ENCODE measurements at places on chromosomes 13 and 19.

- no peak for DNase-seq
Measured at GRCh38 chr19:7927605-7928333, 1.8 kb upstream of the CTXN1 start.

DNA sequence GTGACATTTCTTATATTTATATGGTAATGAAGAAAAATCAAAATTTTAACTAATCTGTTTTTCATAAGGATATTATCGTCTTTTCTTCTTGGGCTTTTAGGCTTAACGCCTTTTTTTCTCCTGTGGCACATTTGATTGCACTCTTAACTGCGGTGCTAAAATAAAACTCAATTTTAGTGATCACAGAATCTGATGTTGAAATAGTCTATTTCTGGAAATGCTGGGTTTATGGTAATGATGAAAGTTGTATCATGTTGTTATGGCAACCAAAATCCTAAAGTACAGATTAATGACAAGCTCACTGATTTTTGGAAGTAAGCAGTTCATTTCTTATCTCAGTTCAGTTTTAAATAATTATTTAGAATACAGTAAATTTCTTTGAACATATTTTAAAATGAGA lies 85.3 kb downstream of the COG6 start:
- DNase-seq: no peak

GRCh38 chr13:40438999-40439797 lies 227.2 kb downstream of the FOXO1 start:
- DNase-seq: no peak

DNA sequence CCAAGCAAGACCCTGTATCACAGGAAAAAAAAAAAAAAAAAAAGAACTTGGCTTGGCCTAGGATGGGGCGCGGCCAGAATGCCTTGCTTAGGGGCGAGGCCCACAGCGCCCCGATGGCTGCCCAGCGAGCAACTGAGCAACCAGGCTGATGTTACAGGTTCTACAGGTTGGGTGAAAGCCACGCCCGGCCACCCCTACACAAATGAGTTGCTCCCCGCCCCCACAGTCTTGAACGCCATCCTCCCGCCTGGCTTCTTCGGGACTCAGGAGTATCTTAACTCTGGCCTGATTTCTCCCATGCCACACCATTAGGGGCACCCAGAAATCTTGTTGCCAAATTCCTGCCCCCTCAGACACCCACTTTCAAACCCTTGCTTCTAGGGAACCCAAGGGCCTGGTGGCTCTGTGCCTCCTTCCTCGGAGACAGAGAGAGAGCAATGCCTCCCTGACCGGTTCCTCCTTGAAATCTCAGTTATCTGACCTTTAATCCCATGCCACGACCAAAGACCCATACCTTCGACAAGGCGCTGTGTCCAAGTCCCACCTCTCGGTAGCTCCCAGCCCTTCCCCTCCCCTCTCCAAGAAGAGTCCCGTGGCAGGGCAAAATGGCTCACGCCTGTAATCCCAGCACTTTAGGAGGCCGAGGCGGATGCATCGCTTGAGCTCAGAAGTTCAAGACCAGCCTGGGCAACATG lies 1.1 kb upstream of the CBLC start:
- no peak for DNase-seq

GRCh38 chr19:38730731-38731589 lies 13.3 kb downstream of the CAPN12 start:
- DNase-seq: no peak

DNA sequence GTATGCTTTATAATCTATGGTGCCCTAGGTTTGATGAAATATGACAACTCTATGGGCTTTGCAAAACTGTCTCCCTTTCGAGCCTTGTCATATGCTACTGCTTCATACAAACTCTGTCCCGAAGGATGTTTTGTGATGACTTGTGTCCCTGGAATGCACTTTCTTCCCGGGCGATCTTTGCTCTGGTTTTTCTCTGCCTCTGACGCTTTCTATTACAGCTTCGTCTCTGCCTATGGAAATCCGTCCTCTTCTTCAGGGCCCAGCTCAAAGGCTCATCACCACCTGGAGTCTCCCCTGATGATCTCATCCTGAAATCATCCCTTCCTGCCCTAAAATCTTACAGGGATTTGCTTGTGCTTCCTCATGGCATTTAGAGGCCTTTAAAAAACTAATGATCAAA lies 191.5 kb upstream of the KL start:
- DNase-seq: no peak

GRCh38 chr13:30370146-30370545 lies 52.1 kb upstream of the UBE2L5 start:
- no peak for DNase-seq

- DNase-seq: no peak
Measured at GRCh38 chr19:4707322-4707721, 16.3 kb downstream of the DPP9 start.

GRCh38 chr13:98843482-98843877 lies 91.0 kb upstream of the SLC15A1 start:
- no peak for DNase-seq

DNA sequence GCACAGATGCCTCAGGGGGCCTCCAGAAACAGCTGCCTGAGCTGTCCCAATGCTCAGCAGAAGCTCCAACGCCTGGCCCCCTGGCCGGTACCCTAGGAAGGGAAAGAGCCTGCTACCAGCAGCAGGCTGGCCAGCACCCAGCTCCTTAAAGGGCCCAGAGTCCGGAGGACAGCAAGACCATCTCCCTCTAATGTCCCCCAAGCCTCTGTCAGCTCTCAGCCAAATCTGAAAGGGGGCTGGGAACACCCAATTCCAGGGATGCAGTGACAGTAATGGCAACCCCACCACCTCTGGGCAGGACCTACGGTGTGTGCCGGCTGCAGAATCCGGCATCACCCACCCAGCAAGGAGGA lies 4.2 kb downstream of the PPP6R1 start:
- no peak for DNase-seq

DNA sequence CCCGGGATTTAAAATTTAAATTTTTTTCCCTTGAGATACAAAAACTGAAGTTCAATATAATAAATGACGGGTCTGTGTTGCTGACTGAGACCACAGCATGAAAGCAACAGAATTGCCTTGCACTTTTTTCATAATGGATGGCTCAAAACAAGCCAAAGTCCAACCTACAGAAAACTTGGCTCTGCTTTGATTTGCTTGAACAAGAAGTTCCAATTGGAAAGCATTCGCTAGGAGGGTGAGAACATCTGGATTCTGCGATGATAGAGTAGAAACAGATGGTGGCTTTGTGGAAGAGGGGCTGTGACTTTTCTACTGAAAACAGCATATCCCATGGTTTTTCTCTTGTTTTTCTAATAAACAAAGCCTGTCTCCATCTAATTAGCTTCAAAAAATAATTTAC lies 46.4 kb downstream of the THSD1 start:
- DNase-seq: no peak

- DNase-seq: no peak
Measured at GRCh38 chr19:1466461-1467214, 12.4 kb downstream of the C19orf25 start.

- DNase-seq: no peak
Measured at GRCh38 chr13:32153056-32153455, 121.5 kb downstream of the FRY start.

GRCh38 chr13:50712456-50712855 lies 131.0 kb downstream of the DLEU7 start:
- DNase-seq: no peak

DNA sequence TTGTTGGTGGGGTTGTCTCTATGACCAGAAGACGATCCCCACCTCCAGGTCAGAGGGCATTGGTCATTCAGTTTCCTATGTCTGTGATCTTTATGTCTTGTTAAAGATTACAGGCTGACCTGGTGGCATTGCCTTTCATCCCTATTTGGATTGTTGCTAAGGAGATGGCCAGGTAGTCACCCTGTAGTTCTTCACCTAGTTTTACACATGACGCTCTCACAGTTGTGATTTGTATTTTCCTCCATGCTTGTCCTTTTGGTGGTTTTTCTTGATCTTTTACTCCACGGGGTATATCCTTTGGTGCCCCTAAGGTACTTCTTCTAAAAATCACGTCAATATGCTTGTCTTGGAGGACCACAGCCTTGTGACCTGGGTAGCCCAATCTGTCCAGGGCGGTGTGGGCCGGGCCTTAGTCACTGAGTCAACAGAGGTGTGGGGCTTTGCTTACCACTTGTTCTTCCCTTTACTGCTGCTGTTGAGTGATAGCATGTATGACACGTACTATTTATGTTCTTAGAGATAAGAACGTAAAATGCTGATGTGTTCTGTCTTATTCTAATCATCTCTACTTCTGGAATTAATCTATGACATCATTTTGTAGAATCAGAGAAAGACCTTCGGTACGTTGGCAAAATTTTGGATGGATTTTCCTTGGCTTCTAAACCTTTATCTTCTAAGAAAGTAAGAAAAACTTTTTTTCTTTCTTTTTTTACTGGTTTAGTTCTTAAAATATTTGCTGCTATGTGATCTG lies 20.1 kb downstream of the GPATCH1 start:
- no peak for DNase-seq

GRCh38 chr19:50697414-50698124 lies 22.0 kb downstream of the SHANK1 start:
- no peak for DNase-seq

- peak; percentile 80 for DNase-seq
Measured at GRCh38 chr19:39845933-39846677, at the start of gene FBL. Gene FBL, minus strand, starts transcription at chr19:39846379. Its CDS starts 79 bp downstream, at chr19:39846300.

- DNase-seq: no peak
Measured at GRCh38 chr13:74450964-74451363, 316.8 kb upstream of the KLF12 start.

GRCh38 chr13:80857321-80857720 lies 516.4 kb upstream of the SPRY2 start:
- DNase-seq: no peak

DNA sequence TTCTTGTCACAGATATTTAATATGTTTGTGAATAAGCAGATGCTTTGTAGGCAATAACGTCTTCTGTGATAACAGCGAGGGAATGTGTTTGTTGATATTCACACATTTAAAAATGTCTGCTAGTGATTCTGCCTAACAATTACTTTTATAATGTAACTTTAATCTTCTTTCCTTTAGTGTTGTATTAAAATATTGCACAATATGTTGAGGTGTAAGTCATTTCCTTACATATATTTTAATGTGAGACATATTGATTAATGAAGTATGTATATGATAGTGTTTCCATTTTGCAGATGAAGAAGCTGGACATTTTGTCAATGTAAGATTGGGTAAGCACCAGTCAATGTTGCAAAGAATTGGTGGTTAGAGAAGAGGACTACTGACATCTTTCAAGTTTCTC lies 324.4 kb downstream of the SLITRK1 start:
- no peak for DNase-seq

DNA sequence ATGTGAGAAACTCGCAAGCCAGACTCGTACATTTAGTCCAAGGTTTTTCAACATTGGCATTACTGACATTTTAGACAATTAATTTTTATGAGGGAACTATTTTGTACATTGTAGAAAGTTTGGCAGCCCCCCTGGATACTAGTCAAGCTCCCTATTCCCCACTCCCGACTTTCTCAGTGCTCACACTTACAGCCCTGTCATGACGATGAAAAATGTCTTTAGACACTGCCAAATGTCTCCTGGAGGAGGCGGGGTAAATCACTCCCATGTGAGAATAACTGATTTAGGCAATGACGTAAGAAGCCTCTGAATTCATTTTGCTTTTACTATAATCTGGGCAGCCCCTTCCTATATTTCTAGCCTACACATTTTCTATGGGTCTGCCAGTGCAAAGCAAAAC lies 535.8 kb upstream of the KLHL1 start:
- DNase-seq: no peak

DNA sequence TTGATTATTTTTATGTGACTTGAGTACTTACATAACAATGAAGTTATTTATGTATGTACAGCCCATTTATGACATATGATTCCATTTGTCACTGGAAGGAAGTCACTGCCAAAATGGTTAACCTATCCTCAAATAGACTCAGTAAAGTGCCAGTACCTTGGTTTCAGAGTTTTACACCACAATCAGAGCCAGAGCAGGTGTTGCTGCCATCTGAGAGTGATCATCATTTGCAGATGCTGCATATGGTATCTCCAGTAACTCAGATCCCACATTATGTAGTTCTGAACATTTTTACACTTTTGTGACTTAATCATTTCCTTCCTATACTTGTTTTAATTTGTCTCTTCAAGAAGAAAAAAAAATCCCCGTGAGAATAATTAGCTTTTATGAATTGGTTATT lies 313.3 kb downstream of the HS6ST3 start:
- DNase-seq: no peak

DNA sequence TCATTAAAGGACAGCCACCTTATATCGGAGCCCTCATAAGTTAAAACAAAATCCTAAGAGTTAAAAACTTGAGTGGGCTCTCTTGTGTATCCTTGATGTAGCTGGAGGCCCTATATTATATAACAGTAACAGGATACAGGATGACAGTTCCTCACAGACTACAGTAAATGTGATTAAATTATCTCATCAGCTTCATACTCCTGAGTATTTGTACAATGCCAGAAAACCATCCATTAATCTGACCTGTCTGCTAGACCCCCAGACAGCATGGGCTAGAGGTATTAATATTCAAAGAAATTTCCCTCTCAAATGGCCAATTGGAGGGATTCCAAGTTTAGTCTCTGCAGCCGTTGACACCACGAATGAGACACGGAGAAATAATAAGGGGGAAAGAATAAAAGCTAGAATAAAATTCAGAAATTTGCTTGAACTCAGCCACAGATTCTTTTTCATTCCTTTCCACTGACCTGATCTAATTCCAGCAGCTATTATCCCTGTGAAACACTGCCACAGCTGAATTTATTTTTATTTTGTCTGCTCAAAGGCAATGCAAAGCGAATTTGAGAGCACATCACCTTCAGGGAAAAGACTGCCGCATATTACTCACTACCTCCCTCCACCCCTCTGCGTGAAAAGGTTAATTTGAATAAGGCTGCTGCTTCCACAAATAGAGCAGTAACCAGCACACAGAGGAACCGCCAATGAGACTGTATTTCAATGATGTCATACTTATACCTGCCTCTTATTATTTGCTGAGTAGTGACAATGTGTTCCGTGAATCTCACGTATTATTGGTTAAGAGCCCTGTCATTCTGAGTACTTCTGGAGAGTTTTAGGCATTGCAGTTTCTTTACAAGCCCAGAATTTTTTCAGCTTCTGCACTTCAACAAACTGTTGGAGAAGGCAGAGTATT lies 155.9 kb upstream of the KLF12 start:
- peak; percentile 44 for DNase-seq

- DNase-seq: no peak
Measured at GRCh38 chr13:66992719-66993118, 237.4 kb downstream of the PCDH9 start.

- DNase-seq: no peak
Measured at GRCh38 chr19:33804021-33804799, 7.5 kb downstream of the KCTD15 start.

DNA sequence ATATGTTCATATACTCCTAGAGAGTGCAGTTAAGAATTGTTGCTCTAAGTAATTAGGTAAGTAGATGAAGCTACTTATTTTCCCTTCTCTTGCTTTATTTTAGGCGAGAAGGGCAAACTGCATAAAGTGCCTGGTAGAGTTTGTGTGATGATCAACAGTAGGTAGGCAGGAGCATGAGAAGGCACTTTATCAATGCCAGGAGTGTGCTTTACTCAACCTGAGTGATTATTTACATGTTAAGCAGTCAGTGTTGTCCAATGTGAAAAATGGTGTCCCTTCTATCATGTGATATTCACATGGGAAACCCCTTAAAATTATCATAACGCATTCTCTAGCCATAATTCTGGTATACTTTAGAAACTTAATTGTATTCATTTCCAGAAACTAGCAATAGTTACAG lies 294.0 kb downstream of the ITGBL1 start:
- DNase-seq: no peak

Data from GM12864 (cell line).